IMR-90 (cell line): ENCODE measurements at places on chromosomes 11 and 22. TPM values are rescaled to one million over a fixed set of nuclear protein-coding genes. Genes with fewer than 3 reads are reported as not detected.

GRCh38 chr22:23237201-23237798, 57.0 kb downstream of the BCR start:
- H3K27ac ChIP-seq: no peak overlapping the region
- H3K27me3 ChIP-seq: no peaks in the 10 kb centered on the region
- H3K4me1 ChIP-seq: peaks cover 16% of the 10 kb centered on the region
- H3K36me3 ChIP-seq: no peaks in the 10 kb centered on the region
- H3K4me3 ChIP-seq: no peak overlapping the region
- DNase-seq: peak; percentile 66

- H3K36me3 ChIP-seq: no peaks in the 10 kb centered on the region
- no peak overlapping the region for H3K4me3 ChIP-seq
- H3K27ac ChIP-seq: no peak overlapping the region
- no peaks in the 10 kb centered on the region for H3K4me1 ChIP-seq
- peak; percentile 36 for DNase-seq
These were observed 30.6 kb upstream of the DRD2 start for GRCh38 chr11:113505541-113506375.

GRCh38 chr11:105401269-105401809, 208.5 kb upstream of the GRIA4 start:
- H3K36me3 ChIP-seq: no peaks in the 10 kb centered on the region
- no peak for DNase-seq
- H3K27ac ChIP-seq: no peak overlapping the region
- H3K4me1 ChIP-seq: no peaks in the 10 kb centered on the region
- H3K27me3 ChIP-seq: no peaks in the 10 kb centered on the region

GRCh38 chr22:43387815-43388214, 24.0 kb upstream of the MPPED1 start:
- no peak overlapping the region for H3K4me3 ChIP-seq
- H3K4me1 ChIP-seq: no peaks in the 10 kb centered on the region
- DNase-seq: no peak
- peaks cover 18% of the 10 kb centered on the region; the same call in 1 of the 2 replicates for H3K27me3 ChIP-seq
- H3K36me3 ChIP-seq: no peaks in the 10 kb centered on the region

GRCh38 chr22:44026630-44027511, 2.8 kb downstream of the PARVB start:
- H3K4me1 ChIP-seq: peaks cover 11% of the 10 kb centered on the region
- no peak overlapping the region for H3K4me3 ChIP-seq
- H3K27me3 ChIP-seq: no peaks in the 10 kb centered on the region
- peak; percentile 63 for DNase-seq

GRCh38 chr22:20405931-20406685, 12.2 kb downstream of the ZNF74 start:
- H3K4me1 ChIP-seq: no peaks in the 10 kb centered on the region
- H3K4me3 ChIP-seq: no peak overlapping the region
- H3K27ac ChIP-seq: no peak overlapping the region

DNA sequence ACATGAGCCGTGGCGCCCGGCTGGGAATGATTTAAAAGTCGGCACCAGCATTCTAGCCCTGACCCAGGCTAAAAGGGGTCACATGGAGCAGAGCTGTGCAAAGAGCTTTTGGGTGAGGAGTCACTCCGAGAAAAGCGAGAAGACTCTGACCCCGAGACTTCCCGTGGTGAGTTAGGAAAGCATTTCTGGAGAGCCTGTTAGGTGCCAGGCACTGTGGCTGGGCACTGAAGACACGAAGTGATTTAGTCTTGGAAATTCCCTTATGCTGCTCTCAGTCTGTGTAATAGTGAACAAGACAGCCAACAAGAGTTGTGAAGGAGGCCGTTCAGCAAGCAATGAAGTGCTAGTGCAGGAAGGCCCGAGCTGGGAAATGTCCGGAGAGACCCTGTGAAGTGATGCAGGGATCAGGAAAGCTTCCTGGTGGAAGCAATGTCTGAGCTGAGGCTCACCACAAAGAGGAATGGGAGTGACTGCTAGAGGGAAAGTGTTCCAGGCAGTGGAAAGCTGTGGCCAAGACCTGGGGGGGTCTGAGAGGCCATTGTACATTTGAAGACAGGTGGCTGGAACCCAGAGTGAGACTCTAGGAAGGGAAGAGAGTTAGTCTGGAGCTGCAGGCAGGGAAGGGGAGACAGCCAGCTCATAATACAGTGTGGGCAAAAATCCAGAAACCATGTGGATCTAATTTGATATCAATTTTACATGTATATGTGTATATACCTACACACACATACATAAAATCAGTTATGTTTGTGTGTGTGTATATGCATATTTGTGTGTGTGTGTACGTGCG, 31.6 kb downstream of the MARK2 start:
- peaks cover 4% of the 10 kb centered on the region; the same call in 1 of the 2 replicates for H3K36me3 ChIP-seq
- peaks cover 14% of the 10 kb centered on the region; the same call in 1 of the 2 replicates for H3K4me1 ChIP-seq
- no peak overlapping the region for H3K27ac ChIP-seq
- H3K27me3 ChIP-seq: no peaks in the 10 kb centered on the region

The NXPE2 gene
- not detected in 2 replicates for total RNA-seq
